Brain microvascular endothelial cell (primary cell): ENCODE measurements at places on chromosomes 3 and 15.

DNA sequence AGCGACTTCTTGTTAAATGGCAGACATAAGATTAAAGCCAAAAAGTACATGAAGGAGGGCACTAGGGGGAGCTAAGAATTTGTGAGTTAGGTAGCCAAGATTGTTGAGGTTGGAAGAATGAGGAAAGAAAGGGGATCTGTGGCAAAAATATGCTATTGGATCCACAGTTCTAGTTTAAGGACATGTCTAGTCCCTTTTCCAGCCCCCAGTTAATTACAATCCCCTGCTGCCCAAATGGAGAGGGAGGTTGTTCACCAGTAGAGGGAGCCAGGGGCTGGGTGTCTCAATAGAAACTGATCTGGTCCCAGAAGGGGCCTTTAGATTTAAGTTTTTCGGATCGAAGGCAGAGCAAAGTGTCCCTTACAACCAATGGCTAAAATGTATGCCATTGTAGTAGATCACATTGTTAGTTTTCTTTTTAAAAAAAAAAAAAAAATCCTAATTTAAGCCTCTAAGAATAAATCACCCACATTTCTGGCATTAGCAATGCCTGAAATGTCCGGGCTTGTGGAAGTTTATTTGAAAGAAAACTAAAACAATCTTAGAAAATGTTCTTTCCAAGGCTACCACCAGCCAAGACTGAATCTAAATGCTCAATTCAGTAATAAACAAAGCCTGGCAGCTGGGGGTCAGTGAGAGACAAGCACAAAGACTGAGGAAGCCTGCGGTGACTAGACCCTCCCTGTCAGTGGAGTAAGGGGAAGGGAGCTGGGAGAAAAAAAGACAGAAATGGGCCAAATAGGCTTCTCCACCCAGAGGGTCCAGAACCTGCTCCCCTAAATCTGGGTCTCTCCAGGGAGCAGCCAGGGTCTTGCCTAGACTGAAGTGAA lies 7.1 kb downstream of the COL8A1 start:
- peak; percentile 52 for DNase-seq

DNA sequence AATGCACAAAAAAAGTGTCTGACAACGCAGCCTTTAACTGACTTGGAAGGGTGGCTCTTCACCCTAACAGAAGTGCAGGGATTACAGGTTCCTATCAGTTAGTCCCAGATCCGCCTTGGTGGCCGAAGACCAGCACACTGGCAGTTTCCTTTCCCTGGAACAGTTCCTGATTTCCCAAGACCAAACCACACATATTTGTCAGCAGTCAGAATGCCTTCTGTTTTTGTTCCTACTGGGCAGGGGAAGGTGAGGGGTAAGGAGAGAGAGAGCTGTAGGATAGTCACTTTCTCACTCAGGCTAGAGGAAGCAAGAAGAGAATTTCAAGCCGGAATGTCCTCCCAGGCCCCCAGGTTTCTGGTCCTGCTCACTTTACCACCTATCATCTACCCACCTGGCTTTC lies 9.2 kb downstream of the CXCR6 start:
- no peak for DNase-seq

DNA sequence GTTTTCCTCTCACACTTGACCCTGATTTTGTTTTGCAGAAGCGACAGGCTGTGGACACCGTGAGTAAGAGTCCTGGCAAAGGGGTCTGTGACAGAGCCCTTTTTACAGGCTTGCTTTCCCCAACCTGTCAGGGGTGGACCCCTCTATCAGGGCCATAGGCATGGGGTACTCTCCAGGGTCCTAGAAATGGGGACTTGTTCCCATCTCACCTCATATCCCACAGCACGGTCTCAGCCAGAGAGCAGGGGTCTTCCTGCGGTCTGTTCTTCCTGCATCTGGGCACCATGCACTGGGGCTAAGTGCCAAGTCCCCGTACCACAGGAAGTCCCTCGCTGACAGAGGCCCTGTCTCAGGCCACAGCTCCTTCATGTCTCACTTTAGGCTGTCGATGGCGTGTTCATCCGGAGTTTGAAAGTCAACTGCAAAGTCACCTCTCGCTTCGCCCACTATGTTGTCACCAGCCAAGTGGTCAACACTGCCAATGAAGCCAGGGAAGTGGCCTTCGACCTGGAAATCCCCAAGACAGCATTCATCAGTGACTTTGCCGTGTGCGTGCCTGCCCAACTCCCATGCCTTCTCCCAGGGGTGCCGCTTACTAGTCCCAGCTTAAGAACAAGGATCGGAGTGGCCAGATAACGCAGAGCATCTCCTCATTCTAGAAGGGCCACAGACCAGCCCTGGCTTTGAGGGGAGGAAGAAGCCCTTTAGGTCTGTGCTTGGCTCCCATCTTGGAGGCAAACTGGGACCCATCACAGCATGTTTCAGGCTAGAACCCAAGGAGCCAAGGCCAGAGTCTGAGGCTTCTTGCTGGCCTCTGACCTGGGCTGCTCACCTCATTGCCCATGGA lies 783 bp downstream of the ITIH1 start:
- no peak for DNase-seq

DNA sequence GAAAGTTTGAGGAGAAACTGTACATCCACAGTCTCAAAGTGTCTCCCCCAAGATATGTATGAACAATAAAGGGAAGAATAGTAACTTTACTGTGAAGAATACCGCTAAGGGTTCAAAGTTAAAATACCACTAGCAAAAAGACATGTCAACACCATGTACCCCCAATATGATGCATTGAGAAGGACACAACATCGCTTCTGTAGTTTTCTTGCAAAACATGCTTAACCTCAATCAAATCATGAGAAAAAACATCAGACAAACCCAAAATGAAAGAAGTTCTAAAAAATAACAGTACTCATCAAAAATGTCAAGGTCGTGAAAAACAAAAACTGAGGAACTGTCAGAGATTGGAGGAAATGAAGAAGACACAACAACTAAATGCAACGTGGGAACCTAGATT lies 3.6 kb downstream of the HERC1 start:
- DNase-seq: no peak

GRCh38 chr15:69980341-69981059 lies 117.2 kb downstream of the TLE3 start:
- no peak for DNase-seq

GRCh38 chr3:119677641-119677934 lies 382 bp upstream of the COX17 start:
- DNase-seq: no peak

DNA sequence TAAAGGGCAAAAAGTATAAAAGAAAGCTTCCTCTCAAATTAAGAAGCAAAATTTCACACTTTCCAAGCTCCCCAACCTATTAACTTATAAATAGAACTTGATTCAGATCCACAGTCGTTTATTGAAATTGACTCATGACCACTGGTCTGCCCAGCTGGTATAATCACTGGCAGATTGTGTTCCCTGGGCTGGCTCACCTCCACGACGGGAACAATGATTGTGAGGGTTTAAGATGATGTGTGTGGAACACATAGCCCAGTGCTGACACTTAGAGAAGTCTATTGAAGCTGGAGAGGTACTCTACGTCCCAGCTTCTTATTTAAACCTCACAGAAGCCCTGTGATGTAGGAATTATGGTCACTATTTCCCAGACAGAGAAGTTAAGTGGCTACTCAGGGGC lies 90.4 kb downstream of the MB21D2 start:
- no peak for DNase-seq

GRCh38 chr15:74776821-74777768 lies 4.8 kb upstream of the CSK start:
- DNase-seq: no peak

DNA sequence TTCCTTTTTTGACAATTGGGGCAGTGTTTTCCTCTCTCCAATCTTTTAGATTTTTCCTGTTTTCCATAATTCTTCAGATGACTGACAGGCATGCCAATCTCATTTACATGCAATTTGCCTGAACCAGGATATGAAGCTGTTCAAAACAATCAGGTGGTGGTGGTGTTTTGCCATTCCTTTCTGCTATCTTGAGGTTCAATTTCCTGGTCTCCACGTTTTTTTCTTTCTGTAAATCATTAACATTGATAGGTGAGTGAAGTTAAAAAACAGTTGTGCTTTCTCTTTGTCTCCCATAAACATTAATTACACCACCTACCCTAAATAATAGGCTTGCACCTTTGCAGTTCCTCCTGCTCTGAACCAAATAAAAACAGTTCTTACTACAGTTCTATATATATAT lies 49.1 kb downstream of the C2CD4A start:
- DNase-seq: no peak

DNA sequence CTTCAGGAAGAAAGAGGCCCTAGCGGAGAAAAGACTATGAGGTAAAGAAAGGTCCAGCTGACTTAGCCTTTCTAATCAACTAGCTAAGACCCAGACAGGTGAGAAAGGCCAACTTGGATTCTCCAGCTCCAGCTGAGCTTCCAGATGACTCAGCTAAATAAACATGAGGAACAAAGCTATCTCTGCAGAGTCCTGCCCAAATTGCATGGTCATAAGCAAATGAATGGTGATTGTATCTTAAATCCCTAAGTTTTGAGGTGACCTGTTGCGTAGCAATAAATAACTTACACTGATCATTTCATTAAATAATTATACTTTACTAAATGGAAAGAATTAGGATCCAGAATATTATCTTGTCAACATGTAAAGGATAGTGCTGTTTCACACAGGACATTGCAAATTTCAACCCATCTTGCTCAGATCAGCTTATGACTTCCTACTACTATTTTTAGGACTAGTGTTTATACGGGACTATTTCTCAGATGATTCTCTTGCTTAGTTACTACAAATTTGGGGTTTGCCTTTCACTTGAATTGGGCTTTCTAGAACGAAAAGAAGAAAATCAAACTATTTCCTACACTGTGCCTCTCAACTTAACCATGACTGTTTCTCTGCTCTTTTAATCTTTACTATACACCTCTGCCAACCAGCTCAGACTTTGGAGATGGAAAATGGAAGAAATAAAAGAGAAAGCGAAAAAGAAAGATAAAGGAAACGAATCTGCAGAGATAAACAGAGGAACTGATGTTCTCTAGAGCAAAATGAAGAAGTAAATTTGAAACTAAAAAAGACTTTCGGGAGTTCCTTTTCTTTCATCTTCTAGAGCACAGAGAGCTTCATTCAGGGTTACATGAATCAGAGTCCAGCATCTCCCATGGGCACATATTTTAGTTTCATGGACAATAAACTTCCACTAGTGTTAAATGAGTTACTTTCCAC lies 6.6 kb upstream of the ADGRG7 start:
- DNase-seq: peak; percentile 43

- no peak for DNase-seq
Measured at GRCh38 chr3:129827765-129828164, 65.7 kb downstream of the TMCC1 start.

DNA sequence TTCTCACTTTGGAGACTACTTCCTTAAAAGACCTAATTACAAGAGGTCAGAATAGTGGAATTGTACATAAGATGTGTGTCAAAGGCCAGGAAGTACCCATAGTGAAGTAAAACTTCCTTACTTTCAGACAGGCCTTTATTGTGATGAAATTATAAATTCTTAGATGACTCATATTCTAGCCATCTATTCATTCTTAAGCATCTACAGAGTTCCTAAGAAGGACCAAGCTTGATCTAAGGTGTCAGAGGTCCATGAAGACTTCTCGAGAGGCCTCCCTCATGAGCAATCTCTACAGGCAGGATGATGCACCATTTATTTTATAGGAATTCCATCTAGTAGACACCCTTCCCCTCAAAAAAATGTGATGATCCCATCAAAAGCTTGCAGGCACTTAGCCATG lies 493.3 kb downstream of the MAGI1 start:
- no peak for DNase-seq

GRCh38 chr3:186921578-186921977 lies 8.7 kb upstream of the ST6GAL1 start:
- no peak for DNase-seq

DNA sequence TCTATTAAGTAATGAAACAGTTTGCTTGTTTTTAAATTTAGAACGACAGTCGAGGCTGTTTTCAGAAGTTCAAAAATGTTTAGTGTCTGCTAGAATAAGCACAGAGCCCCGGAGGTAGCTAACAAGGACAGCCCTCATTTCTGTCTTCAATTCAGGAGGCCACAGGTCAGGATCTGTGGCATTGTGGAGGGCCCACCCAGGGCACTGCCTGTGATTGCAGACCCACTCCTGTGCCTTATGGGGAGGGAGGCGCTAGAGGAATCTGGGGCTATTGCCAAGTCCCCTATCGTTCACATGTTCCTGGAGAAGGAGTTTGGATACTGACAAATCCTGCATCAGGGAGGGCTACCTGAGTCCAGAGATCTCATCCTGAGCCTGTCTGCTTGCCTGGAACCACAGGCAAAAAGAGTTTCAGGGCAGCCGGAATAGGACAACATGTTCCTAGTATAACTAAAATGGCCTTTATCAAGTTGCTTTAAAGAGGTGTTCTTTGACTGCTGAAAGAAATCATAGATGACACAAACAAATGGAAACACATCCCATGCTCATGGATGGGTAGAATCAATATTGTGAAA lies 141.5 kb upstream of the ROPN1 start:
- no peak for DNase-seq

DNA sequence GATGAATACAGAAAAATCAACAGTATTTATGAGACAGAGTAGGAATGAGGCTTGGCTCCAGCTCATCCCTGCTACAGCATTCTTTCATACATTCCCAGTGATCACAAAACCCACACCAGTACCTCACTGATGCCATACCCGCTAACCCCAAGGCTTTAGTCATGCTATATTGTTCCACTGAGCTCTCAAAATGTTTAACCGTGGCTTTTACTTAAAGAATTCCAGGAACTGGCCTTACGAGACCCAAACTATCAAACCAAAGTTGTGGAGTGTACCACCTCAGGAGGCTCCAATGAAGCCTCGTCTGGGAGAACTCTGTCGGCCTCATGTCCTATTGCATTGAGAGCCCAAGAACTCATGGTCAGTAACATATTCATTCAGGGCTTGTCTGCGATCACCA lies 278.9 kb downstream of the ULK4 start:
- peak; percentile 86 for DNase-seq

- no peak for DNase-seq
Measured at GRCh38 chr3:42493126-42493797, 9.2 kb upstream of the VIPR1 start.

- DNase-seq: no peak
Measured at GRCh38 chr3:56823984-56824703, 22.4 kb upstream of the ARHGEF3 start.

GRCh38 chr15:64503197-64503596 lies 42.8 kb downstream of the ZNF609 start:
- DNase-seq: peak; percentile 51

DNA sequence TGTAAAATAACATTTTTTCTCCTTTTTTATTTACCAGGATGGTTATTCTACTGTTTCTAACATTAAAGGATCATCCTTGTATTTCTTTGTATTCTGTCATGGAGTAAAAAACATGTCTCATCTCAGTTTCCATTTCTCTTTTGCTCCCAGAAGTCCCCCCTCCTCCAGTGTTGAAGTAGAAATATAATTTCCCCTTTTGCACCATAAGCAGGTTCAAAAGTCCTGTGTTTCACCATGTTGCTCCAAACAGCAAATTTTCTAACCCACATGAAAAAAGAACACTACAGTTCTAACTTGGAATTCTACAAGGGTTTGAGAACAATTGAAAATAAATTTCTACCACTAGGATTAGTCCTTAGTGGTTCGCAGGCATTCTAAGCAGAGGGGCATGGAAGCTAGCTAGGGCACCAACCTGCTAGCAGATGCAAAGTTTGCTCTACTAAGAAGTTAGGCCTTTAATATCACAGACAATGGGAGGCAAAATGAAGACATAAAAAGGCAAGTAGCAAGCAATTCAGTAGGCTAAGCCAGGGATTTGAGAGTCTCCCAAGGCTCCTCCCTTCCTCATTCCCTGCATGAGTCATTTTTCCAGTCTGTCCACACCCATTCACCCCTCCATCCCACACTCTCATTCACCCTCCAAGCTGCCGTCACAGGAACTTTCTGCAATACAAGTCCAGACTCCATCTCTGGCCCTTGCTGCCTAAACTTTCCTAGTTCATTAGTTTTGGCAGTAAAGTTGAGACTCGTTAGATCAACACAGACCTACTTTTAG lies 2.3 kb upstream of the MBNL1 start:
- DNase-seq: peak; percentile 89
